ENCODE measurements at places on chromosomes 1 and 21.

- no peak for DNase-seq
These were observed 26.4 kb downstream of the CAPZB start for GRCh38 chr1:19458815-19459417.

- DNase-seq = no peak
These were observed 19.6 kb upstream of the TARDBP start for GRCh38 chr1:10992864-10993263.

GRCh38 chr1:224513383-224513782, 78.8 kb upstream of the WDR26 start:
- no peak for DNase-seq

GRCh38 chr1:87785386-87785785, 456.7 kb downstream of the LMO4 start:
- no peak for DNase-seq

DNA sequence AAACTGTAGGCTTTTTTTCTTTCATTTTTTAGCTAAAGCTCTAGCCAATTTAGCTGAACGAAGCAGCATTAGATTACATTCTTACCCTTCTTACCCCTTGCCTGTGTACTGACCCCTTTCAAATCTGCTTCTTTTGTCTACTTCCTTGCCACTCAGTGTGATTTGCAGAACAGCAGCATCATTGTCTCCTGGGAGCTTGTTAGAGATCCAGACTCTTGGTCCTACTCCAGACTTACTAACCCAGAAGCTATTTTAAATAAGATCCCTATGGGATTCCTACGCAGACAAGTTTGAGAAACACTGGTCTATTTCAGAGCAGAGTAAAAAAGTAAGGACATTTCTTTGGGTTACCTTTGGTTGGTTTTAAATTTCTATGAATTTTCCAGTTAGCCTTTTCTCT, 13.8 kb downstream of the LRRC39 start:
- DNase-seq = no peak

DNA sequence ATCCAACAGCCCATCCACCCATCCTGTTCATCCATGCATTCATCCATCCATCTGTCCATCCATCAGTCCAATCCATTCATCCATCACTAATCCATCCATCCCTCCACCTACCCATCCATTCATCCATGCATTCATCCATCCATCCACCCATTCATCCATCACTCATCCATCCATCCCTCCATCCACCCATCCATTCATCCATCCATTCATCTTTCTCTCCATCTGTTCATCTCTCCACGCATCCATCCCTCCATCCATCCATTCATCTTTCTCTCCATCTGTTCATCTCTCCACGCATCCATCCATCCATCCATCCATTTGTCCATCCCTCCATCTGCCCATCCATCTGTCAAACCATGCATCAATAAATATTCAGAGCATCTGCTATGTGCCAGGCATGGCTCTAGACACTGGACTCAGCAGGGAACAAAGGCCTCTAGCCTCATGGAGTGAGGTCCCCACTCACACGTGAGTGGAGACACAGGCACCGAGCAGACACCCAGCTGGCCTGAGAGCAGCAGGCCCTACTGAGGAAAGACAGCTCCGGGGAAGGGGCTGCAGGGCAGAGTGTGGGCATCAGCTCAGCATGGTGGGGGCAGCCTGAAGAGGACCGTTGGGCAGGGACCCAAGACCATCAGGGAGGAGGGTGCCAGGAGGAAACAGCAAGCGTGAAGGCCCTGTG, 9.6 kb downstream of the KRTAP10-1 start:
- DNase-seq = no peak

- no peak for DNase-seq
These were observed 2.3 kb downstream of the ZBTB37 start for GRCh38 chr1:173870252-173871075.

- no peak for DNase-seq
These were observed 6.3 kb downstream of the CDKN2C start for GRCh38 chr1:50976111-50976889.

GRCh38 chr1:40782371-40782956, 1.1 kb upstream of the KCNQ4 start:
- no peak for DNase-seq

DNA sequence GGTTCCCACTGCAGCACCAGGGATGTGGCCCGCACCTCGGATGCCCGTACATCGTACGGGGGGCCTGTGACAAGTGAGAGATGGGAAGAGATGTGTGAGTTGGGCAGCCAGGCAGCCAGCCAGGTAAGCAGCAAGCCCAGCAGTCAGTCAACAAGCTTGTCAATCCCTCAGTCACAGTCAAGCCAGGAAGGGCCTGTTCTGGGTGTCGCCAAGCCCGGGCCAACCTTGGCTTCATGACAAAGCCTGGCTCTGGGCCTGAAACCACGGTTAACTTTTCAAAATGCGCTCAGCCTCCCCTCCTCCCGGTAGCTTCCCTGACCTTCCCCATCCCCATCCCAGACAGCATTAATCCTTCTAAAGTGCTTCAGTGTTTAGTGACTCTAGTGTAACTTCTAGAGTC, 31.8 kb downstream of the MYOM3 start:
- no peak for DNase-seq

DNA sequence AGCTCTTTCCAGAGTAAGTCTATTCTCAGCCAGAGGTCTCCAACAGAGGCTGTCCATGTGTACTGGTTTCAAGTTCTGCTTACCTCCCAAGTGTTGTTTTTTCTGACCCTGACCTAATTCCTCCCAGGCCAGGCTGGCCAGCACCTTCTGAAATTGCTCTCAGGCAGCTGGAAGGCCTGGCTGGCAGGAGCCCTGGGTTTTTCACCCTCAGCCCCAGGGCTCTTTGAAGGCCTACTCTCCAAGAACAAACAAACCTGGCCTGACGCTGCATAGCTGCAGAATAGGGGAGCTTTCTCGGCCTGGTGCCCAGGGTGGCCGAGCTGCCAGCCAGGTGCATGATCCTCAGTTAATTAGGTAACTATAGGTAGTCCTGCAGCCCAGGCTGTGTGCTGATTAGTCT, 147.5 kb downstream of the CACNA1E start:
- DNase-seq = no peak

Measured in stimulated activated CD4-positive, alpha-beta T cell treated with anti-CD3 and anti-CD28 coated beads, TNF-alpha, amount 100 ng/mL, for 24 hours (primary cell).